ENCODE measurements at places on chromosomes 6 and 20.
A peak's percentile ranks its signal among the peaks of the same experiment; 100 is the strongest.

DNA sequence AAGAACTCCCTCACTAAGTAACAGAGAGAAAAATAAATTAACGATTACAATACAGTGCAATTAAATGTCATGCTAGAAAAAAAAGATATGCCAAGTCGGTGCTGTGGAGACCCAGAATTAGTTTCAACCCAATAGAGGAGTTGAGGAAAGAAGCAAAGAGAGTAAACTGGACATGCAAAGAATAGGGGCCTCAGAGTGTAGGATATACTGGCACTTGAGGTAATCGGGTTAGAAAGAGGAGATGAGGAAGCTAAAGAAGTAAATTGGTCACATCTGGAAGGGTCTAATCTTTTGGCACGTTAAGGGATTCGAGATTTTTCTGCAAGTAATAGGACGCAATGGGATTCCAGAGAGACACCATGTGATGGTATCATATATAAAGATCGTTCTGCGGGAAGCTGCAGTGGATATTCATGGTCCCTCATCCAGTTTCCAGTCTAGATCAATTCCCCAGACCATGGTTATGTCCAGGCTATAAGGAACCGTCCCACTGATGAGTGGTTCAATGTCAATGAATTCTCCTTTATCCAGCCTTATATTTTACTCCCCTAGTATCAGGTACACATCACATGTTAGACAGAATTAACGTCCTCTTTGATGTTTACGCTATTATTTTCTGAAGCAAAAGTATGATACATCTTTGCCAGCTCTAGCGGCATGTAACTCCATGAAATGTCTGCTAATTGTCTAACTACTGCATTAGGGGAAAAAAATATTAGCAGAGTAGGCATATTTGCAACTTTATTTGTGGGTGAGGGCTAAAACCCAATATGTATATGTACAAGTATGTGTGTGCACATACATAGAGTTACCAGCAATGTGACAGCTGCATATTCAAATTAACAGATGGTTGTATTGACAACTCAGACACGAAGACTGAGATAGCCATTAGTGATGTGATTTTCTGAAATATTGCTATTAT, 1.1 kb upstream of the TBC1D32 start:
- DNase-seq: no peak

GRCh38 chr6:45327956-45328522, at the start of gene RUNX2:
TSS of gene RUNX2 (plus strand) at chr6:45328330. CDS start at chr6:45328727, 397 bp downstream.
- peak; percentile 97 for DNase-seq

DNA sequence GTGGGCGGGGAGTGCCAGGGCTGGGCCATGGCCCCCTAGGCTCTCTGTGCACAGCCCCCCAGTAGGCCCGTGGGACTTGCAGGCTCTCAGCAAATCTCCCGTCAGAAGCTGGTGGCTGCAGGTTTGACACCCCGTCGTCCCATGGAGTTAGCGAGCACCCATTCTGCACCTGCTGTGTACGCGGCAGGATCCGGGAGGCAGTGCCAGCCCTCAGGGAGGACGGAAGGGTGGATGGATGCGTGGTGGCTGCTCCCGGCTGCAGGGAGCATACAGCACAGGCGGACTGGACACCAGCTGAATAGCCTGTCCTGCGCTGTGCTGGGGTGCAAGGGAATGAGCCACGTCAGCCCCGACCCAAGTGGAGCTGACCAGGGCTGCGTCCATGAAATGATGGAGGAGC, 32.4 kb upstream of the CHRNA4 start:
- no peak for DNase-seq

- DNase-seq: no peak
Observed at GRCh38 chr6:39178804-39179203, 50.5 kb downstream of the KCNK5 start.

DNA sequence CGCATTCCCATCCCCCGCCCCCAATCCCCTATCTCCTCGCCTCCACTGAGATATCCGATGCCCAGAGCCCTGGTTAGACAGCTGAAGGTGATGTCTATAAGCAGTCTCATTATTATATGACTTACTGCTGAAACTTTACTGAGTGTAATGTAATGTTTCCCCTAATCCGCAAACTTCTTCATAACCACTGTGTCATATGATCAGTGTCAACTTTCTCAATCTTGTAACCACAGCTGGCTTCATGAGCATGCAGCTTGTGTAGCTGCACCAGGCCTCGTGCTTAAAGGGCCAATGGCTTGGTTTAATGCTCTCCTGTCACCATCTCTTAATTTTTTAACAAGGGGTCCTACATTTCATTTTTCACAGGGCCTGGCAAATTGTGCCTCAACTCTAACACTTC, 8.1 kb downstream of the ASIP start:
- peak; percentile 90 for DNase-seq

DNA sequence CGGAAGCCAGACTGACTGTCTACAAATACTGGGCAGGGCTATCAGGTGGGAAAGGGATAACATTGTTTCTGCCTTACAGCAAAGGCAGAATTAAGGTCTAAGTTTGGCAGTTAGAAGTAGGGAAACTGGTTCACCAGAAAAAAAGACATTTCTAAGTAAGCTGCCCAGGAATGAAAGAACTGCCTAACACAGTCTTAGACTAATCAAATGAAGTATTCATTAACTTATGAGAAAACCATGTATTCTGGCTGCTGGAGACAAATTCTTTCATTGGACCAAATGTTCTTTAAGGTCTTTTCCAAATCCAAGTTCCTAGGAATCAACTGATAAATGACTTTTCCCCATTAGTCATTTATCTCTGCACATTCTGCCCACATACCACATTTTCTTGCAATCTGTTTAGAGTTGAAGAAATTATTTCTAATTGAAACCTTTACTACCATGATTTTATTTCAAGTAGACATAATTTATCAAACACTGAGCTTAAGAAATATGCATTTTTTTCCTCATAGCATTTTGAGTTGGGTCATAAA, 120.3 kb upstream of the OGFRL1 start:
- DNase-seq: peak; percentile 30

DNA sequence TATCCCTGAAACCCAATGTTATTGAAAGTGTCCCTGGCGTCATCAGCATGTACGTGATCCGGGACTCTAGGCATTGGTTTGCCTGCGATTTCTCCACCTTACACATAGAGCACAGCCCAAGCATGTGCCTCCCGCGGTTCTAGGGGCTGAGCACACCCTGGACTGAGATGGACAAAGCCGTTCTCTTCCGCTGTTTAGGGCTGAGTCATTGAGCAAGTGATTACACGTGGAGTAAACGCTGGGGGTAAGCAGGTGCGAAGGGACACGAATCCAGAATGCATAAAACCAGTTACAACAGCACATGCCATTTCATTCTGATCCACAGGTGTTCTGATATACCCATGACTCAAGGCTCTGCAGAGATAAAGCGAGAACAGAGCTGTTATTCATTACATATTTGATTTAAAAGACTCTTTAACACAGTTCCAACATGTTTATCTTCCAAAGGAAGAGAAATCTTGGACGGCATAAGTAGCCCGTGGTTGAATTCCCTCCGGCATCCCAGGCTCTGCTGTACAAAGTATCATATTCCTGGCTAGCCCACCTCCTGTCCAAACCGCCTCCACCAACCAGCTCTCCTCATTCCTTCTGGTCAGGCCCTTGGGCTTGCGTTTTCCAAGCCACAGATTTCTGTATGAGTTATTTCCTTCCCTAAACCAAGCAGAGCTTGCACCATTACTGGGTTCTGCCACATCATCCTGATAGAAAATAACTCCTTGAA, 36.1 kb upstream of the THBS2 start:
- DNase-seq: peak; percentile 91

- DNase-seq: peak; percentile 78
Observed at GRCh38 chr20:23143098-23143497, 57.0 kb upstream of the CD93 start.

DNA sequence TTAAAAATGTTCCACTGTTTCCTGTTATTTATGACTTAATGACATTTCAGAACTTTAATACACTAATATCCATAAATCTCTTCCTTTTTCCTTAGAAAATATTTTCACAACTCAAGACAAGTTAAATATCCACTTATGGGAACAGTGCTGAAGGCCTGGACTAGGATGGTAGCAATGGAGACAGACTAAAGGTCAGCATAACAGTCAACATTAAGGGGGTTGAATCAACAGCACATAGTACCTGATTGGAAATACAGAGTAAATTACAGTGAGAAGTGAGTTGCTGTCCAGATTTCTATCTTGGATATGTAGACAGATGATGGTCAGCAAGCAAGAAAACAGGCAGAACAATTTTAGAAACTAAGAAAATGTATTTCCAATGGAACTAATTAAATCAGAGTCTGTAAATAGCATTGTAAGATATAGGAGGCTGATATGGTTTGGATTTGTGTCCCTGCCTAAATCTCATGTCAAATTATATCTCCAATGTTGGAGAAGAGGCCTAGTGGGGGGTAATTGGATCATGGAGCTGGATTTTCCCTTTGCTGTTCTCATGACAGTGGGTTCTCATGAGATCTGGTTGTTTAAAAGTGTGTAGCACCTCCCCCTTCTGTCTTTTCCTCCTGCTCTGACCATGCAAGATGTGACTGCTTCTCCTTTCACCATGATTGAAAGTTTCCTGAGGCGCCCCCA, 682.7 kb downstream of the MAFB start:
- DNase-seq: no peak

DNA sequence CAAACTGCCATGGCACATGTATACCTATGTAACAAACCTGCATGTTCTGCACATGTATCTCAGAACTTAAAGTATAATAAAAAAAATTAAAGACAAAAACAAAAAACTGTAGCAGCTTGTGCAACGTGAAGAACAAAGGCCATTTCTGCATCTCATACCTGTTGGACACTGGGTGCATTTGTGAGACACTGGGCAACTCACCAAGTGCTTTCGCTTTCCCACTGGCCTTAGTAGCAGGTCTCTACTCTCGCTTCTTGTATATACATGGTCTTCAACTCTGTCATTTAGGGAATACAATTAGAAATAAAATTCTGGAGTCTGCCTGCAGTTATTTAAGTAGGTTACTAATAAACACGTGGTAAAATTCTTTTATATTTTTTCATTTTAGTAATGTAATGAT, 423.8 kb downstream of the CBLN4 start:
- no peak for DNase-seq

GRCh38 chr6:102298051-102298450, 904.5 kb downstream of the GRIK2 start:
- no peak for DNase-seq

DNA sequence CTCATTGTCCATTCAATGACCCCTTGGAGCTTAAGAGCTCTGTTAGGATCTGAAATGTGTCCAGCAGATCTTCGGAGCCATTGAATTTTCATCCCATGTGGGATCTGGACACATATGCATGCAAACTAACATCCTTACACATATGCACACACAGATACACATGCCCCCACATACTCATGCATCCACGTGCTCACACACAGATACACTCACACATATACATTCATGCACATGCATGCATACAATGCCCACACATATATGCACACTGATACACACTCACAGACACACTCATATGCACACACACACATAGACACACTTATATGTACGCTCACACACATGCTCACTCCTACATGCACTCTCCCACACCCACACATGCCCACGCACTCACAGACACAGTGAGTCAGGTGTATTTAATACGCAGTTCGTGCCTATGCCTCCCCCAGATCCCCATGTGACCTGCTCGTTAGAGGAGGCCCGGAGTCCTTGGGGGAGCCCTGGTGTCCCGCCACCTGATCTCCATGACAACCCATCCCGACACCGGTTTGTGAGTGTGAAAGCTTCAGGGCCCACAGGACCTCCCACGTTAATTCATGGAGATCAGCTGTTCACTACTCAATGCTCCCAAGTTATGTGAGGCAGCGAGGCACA, 121.9 kb upstream of the SULF2 start:
- no peak for DNase-seq

GRCh38 chr6:74749211-74750147, 456.4 kb downstream of the COL12A1 start:
- peak; percentile 89 for DNase-seq

- no peak for DNase-seq
Observed at GRCh38 chr20:53658973-53659372, 65.3 kb upstream of the ZNF217 start.

DNA sequence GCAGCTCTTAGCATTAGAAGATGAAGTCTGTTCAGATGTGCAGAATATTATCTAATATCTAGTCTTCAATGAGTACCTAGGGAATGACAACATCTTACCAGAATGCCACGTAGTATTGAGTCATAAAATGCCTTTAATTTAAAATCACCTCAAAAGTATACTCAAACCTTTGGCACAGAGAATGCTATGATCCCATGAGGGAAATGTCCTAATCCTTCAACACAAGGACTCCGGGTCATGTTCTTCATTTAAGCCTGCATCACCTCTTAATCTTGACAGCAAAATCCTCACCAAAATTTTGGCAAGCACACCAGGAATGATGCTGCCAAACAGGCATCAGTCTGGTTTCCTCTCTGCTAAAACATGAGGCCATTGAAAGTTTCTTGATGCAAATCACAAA, 23.6 kb upstream of the MARCKS start:
- DNase-seq: peak; percentile 63

- DNase-seq: no peak
Observed at GRCh38 chr20:62766071-62766450, 30.2 kb upstream of the MRGBP start.

DNA sequence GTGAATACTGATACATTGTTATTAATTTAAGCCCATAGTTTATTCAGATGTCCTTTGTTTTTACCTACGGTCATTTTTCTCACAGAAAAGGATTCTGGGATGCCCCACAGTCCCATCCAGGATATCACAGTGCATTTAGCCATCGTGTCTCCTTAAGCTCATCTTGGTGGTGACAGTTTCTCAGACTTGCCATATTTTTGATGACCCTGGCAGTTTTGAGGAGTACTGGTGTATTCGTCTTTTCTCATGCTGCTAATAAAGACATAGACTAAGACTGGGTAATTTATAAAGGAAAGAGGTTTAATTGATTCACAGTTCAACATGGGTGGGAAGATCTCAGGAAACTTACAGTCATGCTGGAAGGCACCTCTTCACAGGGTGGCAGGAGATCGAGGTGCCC, 295.9 kb upstream of the CDH4 start:
- DNase-seq: no peak

GRCh38 chr20:53866794-53867740, 203.3 kb downstream of the BCAS1 start:
- DNase-seq: peak; percentile 74

DNA sequence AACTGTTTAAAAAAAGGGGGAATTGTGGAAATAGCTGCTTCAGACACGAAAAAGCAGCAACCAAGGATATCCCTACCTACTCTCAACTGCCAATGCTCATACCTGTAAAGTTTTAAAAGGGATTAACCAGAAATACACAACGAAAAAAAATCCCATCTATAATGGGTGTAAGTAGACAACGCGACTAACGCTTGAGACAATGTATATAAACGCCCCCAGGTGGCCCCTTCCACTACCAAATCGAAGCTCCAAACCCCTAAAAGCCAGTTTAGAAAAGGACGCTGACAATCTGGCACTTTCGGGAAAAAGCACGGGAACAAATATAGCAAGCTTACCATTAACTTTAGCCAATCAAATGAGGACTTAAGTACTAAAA, 94.5 kb upstream of the BTN3A2 start:
- DNase-seq: no peak

GRCh38 chr6:7813704-7814103, 87.8 kb downstream of the BMP6 start:
- no peak for DNase-seq

- no peak for DNase-seq
Observed at GRCh38 chr20:53187392-53188068, 215.4 kb downstream of the TSHZ2 start.
